ENCODE measurements at places on chromosomes 2 and 18. TPM values are rescaled to one million over a fixed set of nuclear protein-coding genes. Genes with fewer than 3 reads are reported as not detected.

CCDC178 gene
- polyA plus RNA-seq = not detected

- DNase-seq = no peak
These were observed 10.9 kb downstream of the TMEM200C start for GRCh38 chr18:5884375-5884774.

DNA sequence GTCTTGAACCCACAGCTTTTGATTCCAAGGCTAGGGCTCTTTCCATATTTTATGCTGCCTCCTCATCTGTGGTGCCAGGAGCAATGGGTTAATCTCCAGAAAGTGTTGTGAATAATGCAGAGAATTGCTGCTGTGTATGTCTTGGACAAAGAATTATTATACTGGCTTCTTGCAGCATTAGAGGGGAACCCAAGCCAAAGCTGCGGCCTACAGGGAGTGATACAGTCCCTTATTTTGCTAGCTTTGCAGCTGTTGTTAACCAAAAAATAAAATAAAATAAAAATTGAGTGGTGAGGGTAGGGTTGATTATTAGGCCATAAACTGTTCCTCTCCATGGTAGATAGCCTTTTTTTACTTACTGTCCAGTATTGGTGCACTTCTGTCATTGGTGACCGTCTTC is 16.7 kb downstream of the WIPF1 start:
- DNase-seq = no peak

GRCh38 chr2:16640867-16641266 is 24.8 kb downstream of the CYRIA start:
- DNase-seq = no peak

- no peak for DNase-seq
These were observed 433.7 kb upstream of the TNP1 start for GRCh38 chr2:217293607-217294006.
